Epithelial cell of prostate (primary cell): ENCODE measurements at places on chromosomes 7 and 10.
A peak's percentile ranks its signal among the peaks of the same experiment; 100 is the strongest.

DNA sequence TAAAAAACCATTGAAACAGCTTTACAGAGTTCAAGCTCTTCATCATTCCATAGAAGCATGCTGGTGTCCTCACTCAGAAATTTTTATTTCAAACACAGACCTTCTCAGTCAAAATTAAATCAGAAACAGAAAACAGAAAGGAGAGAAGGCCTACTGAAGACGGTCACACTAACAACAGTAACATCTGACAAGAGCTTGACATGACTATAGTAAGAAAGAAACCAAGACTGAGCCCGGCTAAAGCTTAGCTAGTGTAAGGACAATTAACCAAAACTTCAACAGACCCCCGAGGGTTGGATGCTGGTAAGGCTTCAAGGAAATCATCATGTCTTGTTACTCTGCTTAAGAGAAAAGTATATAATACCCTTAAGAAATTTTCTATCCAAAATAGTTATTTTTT lies 38.6 kb downstream of the MTPN start:
- no peak for DNase-seq

DNA sequence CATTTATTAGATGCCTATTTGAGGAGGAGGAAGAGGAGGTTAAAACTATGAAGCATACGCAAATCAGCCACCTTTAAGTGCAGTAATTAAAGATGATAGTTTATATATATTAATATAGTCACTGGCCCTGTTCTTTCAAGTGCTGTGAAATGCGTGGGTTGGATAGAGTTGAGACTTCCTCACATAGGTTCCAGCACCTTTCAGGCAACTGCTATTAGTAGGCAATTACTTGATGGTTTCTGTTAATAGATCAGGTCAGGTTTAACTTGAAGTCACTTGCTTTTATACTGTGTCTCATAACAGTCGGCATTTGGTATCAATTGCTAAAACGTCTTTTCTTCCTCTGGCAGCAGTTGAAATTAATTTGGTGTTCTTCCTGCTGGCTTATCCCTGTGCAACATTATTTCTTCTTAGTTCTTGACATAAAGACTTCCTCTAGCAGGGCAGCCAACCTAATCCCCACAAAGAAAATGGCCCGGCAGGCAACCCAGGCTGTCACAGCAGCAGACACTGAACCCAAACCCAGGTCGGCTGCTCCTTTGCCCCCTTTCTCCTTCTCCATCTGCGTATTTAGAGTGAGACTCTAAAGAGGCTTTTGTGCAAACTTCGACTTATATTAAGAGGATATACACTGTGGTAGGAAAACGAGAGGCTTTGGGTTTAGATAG lies 35.3 kb upstream of the BET1 start:
- DNase-seq, result no peak

GRCh38 chr10:107059068-107059804 lies 105.3 kb downstream of the SORCS1 start:
- no peak for DNase-seq

DNA sequence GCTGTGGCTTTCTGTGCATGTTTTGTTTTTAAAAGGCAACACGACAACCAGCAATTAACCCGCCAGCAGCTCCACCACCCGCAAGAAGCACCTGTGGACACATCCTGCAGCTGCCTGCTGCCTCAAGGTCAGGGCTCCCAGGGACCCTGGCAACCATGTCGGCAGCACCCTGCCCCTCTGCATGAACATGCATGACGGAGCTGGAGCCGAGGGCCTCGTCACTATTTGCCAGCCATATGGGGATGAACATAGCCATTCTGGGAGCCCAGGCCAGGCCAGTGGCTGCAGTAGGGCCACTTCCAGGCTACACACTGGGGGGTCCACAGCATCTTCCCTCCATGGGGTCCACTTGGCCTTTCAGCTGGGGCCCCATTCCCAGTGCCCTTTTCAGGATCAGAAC lies 52.9 kb downstream of the CAMK2B start:
- no peak for DNase-seq

DNA sequence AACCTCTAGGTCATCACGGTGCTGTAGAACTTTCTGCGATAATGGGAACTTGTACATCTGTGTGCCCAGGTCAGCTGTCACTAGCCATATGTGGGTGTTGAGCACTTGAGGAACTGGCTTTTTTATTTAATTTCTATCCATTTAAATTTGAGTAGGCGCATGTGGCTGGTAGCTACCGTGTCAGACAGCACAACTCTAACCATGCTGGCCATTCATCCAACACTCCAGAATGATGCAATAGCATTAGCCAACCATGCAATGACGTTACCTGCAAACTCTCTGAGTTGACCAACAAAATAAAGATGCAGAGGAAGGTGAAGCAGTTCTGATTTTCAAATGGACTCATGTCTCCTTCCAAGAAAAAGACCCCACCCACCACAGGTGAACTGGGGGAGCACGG lies 24.4 kb upstream of the CHST15 start:
- DNase-seq, result no peak

- no peak for DNase-seq
These were observed 1085.3 kb downstream of the KCNMA1 start for GRCh38 chr10:76552091-76552873.

GRCh38 chr10:133614830-133615580 lies 11.6 kb downstream of the FRG2B start:
- no peak for DNase-seq

GRCh38 chr10:49141541-49142332 lies 7.9 kb upstream of the FAM170B start:
- DNase-seq, result no peak

GRCh38 chr10:71850021-71850742 lies 869 bp downstream of the PSAP start:
- DNase-seq, result no peak

DNA sequence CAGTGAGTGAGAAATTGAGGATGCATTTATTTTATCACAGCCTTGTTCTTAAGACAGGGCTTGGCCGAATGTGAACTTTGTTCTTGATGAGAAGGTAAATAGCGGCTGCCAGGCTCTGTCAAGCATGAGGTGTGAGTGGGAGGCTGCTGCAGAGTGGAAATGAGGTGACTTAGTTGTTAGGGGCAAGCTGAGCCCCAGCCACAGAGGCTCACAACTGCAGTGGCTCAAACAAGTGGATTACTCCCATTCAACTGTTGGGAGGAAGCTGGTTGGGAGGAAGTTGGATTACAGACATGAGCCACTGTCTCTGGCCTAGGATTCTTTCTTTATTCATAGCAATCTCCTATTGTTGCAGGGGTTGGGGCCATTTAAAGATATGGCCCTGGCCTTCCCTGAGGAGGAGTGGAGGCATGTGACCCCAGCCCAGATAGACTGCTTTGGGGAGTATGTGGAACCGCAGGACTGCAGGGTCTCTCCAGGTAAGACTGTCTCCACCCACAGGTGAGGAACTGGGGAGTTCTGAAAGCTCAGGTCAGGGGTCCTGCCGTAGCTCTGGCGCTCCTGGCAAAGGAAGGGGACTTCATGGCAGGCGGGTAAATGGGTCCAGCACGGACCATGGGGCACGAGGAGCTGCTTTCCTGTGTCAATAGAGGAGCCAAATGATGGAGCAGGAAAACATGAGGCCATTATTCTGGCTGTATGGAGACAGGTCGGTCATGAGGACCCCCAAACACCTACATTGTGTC lies 7.1 kb downstream of the ZSCAN25 start:
- no peak for DNase-seq

GRCh38 chr10:58044072-58044471 lies 223.6 kb downstream of the IPMK start:
- DNase-seq, result peak; percentile 78

DNA sequence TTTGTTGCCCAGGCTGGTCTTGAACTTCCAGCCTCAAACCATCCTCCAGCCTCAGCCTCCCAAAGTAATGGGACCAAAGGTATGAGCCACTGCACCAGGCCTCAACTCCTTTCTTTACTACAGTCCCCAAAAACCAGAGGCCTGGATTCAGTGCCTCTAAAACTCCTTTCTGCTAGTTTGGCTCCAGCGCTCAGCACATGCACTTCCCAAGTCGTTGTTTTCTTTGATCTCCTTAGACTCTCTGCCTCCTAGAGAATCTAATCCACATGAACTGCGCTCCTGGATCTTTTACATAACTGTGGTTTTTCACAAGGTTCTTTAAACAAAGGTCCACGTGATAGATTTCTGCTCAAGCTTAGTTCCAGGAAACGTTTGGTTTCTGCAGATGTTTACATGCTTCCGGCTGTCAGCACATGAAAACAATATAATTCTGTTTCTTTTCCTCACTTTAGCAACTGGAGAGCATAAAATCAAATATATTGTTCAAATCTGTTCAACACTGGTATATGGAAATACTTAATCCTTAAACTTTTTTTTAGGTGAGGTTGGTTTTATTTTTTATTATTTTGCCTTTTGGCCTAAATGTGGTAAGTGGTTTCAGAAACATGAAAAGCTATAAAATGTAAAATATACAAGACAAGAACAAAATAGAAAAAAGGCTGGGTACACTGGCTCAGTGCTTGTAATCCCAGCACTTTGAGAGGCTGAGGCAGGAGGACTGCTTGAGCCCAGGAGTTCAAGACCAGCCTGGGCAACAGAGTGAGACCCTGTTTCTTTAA lies 270.5 kb upstream of the MKLN1 start:
- peak; percentile 27 for DNase-seq

DNA sequence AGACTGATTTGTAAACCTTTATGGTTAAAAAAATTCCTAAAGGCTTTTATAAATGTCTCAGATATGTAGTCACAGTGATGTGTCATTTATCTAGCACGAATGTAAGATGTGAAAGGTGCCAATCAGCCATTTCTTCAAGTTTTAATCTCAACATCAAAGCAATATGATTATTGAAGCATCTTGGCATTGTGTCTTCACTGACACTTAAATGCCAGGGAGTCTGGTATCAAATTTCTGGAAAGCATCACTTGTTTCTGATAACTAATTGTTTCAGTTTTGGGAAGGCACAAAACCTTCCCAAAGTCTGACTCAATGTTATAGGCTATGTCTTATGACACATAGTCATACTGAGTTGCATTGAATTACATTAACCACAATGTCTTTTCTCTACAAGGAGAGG lies 492.0 kb upstream of the CNTNAP2 start:
- DNase-seq, result no peak

GRCh38 chr10:77359950-77360520 lies 277.6 kb downstream of the KCNMA1 start:
- DNase-seq, result no peak

DNA sequence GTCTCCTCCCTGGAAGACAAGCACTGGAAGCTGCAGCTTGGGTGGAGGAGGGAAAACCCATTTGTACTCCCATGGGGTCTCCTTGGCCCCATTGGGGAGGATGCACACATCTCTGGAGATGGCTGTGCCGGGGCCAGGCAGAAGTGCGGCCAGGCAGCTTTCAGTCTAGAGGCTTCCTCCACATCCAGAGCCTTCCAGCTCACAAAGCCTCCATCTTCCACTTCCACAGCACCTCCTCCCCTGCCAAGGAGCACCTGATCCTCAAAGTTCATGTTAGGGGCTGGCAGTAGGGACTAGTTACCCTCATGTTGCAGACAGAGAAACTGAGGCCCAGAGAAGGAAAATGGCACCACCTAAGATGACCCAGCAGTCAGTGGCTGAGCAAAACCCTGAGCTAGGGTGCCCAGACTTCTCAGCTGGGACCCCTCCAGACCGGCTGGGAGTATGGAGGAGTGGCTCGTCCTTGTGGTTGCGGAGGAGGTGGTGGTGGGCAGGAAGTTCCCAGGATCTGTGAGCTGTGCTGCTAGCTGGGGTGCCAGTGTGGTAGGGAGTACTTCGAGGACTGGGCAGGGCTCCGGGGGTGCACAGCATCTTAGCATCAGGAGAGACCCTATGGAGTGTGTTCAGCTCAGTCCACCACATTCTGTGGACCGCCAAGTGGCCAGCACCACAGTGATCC lies 44.2 kb downstream of the ADCYAP1R1 start:
- DNase-seq, result no peak

DNA sequence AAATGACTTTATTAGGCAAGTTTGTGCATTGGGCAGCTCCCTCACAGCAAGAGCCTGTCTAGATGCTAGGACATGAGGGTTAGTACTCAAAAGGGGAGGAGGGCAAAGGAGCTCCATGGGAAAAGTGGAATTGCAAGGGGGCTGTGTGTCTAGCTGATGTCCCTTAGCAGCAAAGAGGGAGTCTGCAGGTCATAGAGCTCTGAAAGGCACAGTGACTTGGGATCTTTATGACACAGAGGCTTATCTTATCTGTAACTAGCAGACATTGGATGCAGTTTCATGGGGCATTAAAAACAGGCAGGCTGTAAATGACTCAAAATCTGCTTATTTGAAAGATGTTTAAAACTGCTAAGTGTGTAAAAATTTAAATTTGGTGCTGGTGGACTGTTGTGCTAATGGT lies 556.2 kb upstream of the FZD8 start:
- DNase-seq, result no peak

- DNase-seq, result no peak
These were observed 119.7 kb upstream of the TNRC18 start for GRCh38 chr7:5543361-5543760.

DNA sequence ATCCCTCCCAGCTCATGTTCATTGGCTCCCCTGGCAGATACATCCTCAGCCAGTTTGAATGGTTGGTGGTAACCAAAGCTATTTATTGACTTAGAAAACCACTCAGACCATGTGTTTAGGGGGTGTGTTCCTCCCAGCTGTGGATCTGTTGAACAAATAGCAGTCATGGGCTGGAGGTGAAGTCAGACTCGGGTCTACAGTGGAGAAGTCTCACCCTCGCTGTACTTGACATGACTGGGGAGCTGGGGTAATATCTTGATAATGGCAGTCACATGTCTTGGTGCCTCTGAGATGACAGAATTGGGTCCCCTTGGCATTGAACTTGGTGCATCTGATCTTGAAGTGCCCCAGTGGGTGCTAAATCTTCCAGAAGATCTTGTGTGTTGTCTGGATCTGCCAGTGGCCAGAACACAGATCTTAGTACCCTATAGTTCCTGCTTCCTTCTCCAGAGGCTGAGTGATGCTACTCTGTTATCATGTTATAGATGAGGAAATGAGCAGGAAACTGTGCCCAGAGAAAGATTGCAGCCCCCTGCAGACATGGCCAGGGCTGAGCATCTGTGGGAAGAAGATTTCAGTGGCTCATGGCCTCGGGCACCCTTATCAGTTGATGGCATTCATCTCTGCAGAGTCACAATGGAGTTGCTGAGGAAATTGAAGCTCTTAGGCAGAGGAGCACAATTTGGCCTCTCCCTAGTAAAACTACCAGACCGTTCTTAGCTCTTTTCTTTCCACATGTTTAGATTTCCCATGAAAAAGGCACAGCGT lies 50.4 kb downstream of the ADRA2A start:
- no peak for DNase-seq

GRCh38 chr10:102627291-102627735 lies 17.0 kb upstream of the TRIM8 start:
- no peak for DNase-seq
